ENCODE measurements at places on chromosomes 16 and 17.

DNA sequence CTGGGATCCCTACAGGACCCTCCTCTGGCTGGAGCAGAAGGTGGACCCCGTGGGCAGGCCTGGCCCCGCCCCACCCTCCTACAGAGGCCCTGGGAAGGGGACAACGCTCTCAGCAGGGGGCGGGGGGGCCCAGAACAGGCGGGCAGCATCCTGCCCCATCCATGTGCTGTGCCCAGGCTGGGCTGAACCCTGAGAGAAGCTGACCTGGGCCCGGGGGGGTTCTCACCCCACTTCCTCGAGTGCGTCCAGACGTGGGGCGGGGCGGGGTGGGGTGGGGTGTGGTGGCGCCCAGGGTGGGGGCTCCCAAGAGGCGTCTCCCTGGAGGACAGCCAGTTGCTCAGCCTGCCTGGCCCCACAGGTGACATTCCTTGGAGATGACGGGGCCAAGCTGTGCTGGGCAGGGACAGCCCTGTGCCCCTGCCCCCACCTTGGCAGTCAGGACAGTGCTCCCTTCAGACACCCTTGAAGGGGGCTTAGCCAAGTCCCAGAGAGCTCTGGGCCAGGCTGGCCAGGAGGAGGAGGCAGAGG, 390 bp upstream of the UNC13D start:
- no peak for DNase-seq

DNA sequence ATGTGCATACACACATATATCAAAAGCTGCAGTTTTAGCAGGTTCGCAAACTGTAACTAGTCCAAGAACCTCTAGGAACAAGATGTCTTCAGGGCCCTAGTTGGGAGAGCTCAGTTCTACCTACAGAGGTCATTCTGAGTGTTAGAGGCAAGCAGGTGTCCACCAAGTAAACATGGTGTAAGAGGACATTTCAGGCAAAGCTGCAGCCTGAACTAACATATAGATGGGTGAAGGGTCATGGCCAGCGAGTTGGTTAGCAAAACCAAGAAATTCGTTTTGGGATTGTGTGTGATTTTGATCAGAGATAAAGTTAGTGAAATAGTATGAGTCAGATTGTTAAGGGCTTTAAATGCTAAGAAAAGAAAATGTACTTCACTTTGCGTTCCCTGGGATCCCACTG, 24.6 kb downstream of the C17orf75 start:
- no peak for DNase-seq

DNA sequence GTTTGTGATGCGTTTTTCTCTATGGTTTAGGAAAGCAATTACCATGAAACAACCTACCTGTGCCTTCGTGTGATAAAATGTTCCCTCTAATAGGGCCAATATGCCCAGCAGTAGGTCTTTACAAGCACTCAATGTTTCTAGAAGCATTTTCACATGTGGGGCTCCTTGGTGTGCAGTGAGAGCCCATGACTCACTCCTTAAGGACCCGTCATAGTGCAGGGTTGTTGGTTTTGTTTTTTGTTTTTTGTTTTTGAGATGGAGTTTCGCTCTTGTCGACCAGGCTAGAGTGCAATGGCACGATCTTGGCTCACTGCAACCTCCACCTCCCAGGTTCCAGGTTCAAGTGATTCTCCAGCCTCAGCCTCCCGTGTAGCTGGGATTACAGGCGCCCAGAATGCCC, 31.1 kb upstream of the ZFP90 start:
- no peak for DNase-seq

GRCh38 chr16:86031141-86031678, 132.2 kb downstream of the IRF8 start:
- no peak for DNase-seq

- no peak for DNase-seq
Observed at GRCh38 chr17:8494506-8495111, 58.9 kb downstream of the NDEL1 start.

DNA sequence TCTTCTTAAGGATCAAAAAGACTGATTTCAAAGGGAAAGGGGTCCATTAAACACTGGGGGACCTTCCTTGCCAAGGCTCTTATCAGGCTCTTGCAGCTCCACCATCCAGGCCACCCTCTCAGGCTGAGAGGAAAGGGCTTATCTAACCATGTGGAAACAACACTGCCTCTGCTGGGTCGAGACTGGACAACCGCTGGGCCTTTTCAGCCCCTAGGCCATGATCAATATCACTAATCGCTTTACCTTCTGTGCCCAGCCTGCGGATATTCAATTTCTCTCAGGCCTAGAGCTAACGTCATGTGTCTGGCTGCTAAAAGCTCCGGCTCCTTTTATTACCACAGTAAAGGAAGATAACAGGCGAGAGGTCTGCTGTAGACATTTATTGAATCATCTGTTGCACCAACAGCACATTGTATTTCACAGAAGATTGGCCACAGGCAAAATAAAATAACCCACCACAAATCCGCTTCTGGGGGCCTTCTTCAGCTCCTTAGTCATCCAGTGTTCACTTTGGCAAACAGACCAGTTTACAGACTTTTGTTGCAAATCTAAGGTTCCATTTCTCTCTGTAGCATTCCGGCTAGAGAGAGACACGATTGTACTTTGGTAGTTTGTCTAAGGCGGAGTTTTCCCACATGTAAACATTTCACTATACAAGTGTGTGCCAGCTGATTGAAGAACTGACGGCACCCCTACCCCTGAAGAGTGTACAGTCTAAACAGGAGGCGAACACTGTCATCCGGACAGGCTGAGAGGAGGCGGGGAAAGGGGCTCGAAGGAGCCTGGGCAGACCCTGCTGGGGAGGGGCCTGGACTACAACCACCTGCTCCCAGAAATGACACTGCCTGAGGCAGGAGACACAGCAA, 13.9 kb downstream of the CYB561 start:
- no peak for DNase-seq

- DNase-seq, result no peak
Observed at GRCh38 chr16:3161235-3162018, 26.6 kb upstream of the OR1F1 start.

GRCh38 chr16:11561856-11562255, 24.9 kb downstream of the LITAF start:
- no peak for DNase-seq

GRCh38 chr16:50213939-50214519, 52.3 kb upstream of the ADCY7 start:
- DNase-seq, result no peak
